IPS DF 6.9 (cell line): ENCODE measurements at places on chromosomes 5 and 9.

DNA sequence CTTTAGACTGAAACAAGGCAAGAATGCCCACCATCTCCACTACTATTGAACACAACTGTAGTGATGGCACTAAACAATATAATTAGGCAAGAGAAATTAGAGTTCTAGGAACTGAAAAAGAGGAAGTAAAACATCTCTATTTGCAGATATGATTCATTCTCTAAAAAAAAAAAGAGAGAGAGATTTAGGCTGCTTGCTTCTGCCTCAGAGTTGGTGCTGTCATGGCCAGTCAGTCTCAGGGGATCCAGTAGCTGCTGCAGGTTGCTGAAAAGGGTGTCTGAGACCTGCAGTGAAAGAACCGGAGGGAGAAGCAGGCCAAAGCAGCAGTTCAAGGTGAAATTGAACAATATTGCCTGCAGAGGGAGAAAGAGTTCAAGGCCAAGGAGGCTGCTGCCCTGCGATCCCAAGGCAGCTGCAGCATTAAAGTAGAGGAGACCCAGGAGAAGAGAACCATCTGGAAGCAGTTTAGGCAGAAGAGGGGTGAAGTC lies 72.5 kb downstream of the AP3B1 start:
- H3K36me3 ChIP-seq = no peaks in the 10 kb centered on the region
- H3K4me1 ChIP-seq = no peaks in the 10 kb centered on the region
- DNase-seq = peak; percentile 18
- no peak overlapping the region for H3K4me3 ChIP-seq

DNA sequence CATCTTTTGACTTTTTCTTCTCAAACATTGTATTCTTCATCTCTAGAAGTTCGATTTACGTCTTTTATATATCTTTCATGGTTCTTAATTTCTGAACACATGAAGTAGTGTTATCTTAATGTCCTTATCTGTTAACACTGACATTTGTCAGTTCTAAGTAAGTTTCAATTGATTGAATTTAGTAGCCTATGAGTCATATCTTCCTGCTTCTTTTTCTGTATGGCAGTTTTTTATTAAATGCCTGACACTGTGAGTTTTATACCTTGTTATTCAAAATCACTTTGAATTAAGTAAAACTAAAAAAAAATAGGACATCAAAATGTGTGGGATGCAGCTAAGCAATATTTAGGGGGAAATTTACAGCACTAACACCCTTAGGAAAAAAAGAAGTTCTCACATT lies 707.0 kb upstream of the ACO1 start:
- H3K27ac ChIP-seq = no peak overlapping the region
- no peak for DNase-seq
- H3K4me3 ChIP-seq = no peak overlapping the region
- no peaks in the 10 kb centered on the region for H3K27me3 ChIP-seq
- no peaks in the 10 kb centered on the region for H3K4me1 ChIP-seq

- H3K27me3 ChIP-seq = no peaks in the 10 kb centered on the region; the same call in 1 of the 2 replicates
- H3K4me1 ChIP-seq = no peaks in the 10 kb centered on the region
- no peaks in the 10 kb centered on the region for H3K36me3 ChIP-seq
Measured at GRCh38 chr5:15621094-15621493, 121.1 kb downstream of the FBXL7 start.

DNA sequence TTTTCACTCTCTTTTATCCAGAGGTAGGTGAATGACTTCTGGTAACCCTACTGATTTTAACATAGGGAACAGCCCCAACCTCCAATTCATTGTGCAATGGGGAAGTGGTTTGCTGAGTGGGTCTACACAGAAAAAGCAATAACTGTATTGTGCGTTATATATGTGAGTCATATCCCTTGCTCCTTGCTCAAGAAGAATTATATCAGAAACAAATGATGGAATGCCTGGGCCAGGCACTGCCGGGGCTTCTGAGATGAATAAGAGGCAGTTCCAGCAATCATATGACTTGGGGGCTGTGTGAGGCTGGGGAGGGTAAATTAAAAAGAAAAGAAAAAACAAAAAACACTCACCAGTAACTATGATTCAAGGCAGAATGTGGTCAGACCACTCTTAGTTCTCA lies 79.2 kb upstream of the ABCA1 start:
- DNase-seq = no peak
- H3K27ac ChIP-seq = no peak overlapping the region
- no peak overlapping the region for H3K4me3 ChIP-seq
- no peaks in the 10 kb centered on the region for H3K27me3 ChIP-seq

GRCh38 chr5:125829349-125829748 lies 593.9 kb upstream of the GRAMD2B start:
- DNase-seq = no peak
- no peaks in the 10 kb centered on the region for H3K27me3 ChIP-seq
- no peak overlapping the region for H3K27ac ChIP-seq
- H3K4me3 ChIP-seq = no peak overlapping the region
- H3K36me3 ChIP-seq = no peaks in the 10 kb centered on the region

GRCh38 chr9:18274693-18275092 lies 199.3 kb upstream of the ADAMTSL1 start:
- no peak overlapping the region for H3K27ac ChIP-seq
- H3K4me3 ChIP-seq = no peak overlapping the region
- DNase-seq = no peak

DNA sequence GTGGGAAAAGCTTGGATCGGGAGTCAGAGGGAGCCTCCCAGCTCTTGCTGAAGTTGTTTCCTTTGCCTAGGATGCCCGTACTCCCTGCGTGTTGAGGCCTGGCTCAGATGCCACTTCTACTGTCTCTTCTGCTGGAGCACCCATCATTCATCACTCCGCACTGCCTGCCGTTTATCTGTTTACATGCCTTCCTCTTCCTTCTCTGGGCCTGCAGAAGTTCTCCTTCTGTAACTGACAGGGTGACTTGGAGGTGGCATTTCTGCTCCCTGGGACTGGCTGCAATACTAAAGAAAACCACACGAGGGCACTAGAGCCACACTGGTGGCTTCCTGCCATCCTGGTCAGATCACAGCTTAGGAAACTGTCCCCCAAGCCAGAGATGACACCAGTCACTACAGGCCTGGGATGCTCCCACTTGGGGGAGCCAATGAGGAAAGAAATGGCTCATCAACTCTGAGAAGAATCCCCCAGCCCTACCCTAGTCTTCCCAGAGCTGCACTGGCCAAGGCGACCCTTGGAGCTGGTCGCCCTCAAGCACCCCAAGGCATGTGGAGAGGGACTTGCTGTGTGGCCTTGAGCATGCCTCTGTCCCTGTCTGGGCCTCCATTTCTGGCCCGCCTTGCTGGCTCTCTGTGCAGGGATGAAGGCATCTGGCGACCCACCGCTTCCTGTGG lies 9.7 kb upstream of the SLC25A51 start:
- DNase-seq = peak; percentile 87
- no peak overlapping the region for H3K27ac ChIP-seq
- no peak overlapping the region for H3K4me3 ChIP-seq
- peaks cover 1% of the 10 kb centered on the region; the same call in 1 of the 2 replicates for H3K4me1 ChIP-seq

DNA sequence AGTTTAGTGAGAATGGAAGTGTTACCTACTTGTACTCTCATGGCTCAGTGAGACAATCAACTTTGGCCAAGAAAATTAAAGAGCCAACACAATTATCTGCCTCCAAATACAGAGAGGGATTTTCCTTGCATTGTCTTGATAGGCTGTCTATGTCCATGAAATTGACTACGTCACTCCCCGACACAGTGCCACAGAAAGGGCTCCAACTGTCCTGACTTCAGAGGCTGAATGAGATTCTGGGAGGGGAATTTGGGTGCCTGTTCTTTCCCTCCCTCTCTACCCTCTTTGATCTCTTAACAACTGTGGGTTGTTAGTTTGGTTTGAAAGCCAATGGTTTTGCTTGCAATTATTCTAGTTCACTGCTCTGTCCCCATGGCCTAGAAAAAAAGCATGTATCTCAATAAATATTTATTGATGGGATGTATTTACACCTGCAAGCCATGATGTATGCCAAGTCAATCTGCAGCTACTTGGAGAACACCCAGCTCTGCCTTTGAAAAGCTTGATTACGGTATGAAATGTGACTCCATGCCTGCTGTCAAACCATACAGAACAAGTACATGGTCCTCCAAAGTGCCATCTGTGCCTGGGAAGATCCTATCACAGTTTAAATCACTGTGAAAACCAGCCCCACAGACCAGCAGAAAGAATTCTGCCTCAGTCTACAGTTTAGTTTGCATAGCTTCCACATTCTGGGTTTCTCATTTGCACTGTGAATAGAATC lies 37.3 kb downstream of the CAPSL start:
- no peak overlapping the region for H3K27ac ChIP-seq
- H3K4me3 ChIP-seq = no peak overlapping the region
- H3K4me1 ChIP-seq = no peaks in the 10 kb centered on the region
- no peak for DNase-seq
- no peaks in the 10 kb centered on the region for H3K36me3 ChIP-seq
- no peaks in the 10 kb centered on the region for H3K27me3 ChIP-seq

- no peak overlapping the region for H3K27ac ChIP-seq
- no peak for DNase-seq
- no peak overlapping the region for H3K4me3 ChIP-seq
- no peaks in the 10 kb centered on the region for H3K36me3 ChIP-seq
- no peaks in the 10 kb centered on the region for H3K27me3 ChIP-seq
Measured at GRCh38 chr5:115333164-115333563, 36.7 kb upstream of the CCDC112 start.

DNA sequence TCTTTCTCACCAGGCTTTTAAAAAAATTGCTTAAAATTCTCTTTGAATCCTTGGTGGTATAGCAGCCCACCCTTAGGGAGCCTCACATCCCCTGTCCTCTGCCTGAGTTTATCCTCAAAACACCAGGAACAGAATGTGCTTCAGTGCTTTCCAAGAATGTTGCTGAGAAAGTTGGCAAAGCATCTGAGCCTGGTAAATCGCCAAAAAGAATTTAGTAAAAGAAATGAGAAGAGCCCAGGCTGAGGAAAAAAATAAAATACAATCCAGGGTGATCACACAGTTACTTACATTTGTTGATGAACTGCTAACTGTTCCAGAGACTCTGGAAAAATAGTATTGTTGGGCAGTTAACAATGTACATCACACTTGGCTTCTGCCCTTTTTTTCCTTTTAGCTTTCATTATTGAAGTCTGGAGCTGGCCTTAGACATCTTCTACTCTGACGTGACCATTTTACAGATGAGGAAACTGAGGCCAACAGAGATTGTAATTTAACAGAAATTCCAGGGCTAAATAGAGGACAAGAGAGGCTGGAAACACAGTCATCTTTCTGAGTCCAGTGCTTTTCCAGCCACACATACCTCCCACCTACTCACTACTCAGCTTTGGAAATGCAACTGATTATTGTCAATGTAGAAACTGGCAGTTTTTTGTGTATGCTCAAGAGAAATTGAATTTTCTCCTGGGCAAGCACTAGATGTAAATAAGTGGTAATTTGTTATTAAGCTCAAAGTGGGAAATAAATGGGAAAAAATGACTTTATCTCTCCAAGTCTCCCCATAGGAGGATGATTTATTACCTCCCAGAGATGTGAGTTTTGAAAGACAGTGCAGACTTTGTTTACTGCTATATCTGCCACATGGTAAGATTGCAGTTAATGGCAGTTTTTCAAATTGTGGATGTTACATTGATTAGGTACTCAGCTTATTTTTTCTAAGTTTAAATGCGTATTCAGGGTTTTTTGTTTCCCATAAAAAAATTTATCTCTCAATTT lies 86.7 kb upstream of the ALDH1A1 start:
- H3K27ac ChIP-seq = no peak overlapping the region
- DNase-seq = no peak
- no peaks in the 10 kb centered on the region for H3K4me1 ChIP-seq
- H3K4me3 ChIP-seq = no peak overlapping the region

GRCh38 chr9:96646081-96646991 lies 8.8 kb downstream of the PRXL2C start:
- H3K27me3 ChIP-seq = no peaks in the 10 kb centered on the region
- H3K4me1 ChIP-seq = no peaks in the 10 kb centered on the region
- no peak overlapping the region for H3K4me3 ChIP-seq
- no peaks in the 10 kb centered on the region for H3K36me3 ChIP-seq
- no peak for DNase-seq

- no peak for DNase-seq
- H3K4me3 ChIP-seq = no peak overlapping the region
- H3K27me3 ChIP-seq = no peaks in the 10 kb centered on the region
Measured at GRCh38 chr5:83441747-83442146, 29.8 kb upstream of the VCAN start.

DNA sequence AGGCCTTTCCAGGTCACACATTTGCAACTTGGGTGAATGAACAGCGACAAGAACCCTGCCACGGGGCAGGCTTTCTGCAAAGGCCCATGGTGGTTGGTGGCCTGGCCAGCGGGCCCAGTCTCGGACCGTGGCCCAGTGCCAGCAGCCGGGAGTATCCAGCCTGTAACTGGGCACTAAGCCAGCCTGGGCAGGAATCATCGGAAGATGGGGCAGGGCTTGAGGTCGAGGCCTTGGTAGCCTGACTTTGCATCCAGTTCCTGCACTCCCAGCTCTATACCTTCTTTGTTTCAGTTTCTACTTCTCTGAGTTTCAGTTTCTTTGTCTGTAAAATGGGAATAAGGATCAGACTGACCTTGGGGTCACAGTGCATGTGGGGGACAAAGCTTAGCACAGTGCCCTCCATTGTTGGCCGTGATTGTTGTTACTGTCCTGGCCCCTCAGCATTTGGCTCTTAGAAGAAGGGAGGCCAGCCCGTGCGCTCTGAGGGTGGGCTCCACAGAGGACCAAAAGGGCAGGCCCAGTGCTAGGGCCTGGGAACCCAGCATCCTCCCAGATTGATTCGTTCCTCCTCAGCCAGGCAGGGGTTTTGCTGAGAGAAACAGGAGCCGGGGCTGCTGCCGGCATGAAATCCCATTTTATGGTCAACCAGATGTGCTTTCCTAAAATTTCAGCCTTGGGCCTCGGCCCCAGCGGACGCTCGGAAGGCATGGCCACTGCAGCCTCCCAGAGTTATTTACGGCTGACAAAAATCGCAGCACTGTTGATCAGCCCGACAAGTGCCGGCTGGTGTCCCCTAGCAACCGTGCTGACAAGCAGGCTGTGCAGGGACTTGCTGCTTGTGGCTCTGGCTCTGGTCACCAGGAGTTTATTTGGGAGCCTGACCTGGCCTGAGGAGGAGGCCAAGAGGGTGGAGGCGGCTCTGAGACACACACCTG lies 43.6 kb downstream of the JADE2 start:
- no peak overlapping the region for H3K4me3 ChIP-seq
- H3K36me3 ChIP-seq = peaks cover 62% of the 10 kb centered on the region
- no peaks in the 10 kb centered on the region for H3K27me3 ChIP-seq

DNA sequence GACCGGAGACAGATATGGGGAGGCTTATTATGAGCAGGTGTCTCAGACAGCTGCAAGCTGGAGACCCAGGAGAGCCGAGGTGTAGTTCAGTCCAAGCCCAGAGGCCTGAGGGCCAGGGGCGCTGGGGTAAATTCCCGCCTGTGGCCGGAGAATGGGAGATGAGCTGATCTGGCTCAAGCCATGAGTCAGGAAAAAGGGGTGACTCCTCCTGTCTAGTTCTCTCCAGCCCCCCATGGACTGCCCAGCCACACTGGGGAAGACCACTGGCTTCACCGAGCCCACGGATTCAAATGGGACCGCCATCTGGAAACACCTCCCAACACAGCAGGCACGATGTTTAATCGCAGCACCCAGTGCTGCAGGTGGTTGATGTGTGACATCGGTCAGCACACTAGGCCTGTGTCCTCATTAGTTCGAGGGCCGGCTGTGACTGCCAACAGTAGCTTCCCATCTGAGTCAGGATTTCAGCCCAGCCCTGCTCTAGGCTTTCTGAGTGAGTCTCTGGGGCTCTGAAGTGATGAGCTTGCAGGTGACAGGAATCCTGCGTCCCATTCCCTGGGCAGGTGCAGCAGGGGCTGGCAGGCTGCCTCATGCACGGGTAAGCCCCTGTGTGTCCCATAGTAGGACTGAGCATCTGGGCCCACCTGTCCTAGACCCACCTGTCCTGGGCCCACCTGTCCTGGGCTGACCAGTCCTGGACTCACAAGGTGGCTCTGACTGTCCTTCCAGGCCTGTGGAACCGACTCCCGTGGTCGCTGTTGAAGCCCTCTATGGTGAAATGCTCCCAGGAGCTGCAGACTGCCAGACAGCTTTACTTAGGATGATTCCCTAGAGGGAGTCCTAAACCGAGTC lies 49.7 kb downstream of the AHRR start:
- H3K27ac ChIP-seq = no peak overlapping the region
- H3K36me3 ChIP-seq = no peaks in the 10 kb centered on the region; the same call in 1 of the 2 replicates
- no peak for DNase-seq
